ENCODE measurements at places on chromosomes 2 and 18. TPM values are rescaled to one million over a fixed set of nuclear protein-coding genes. Genes with fewer than 3 reads are reported as not detected.

ARHGAP28 gene
- total RNA-seq = 0.68 TPM

NETO1 gene
- not detected for total RNA-seq

NPPC gene
- not detected for total RNA-seq

FAM210A gene
- 11.6 TPM for total RNA-seq

NAGK gene
- total RNA-seq = 32.0 TPM

DYSF gene
- 30.0 TPM for total RNA-seq

ABCG5 gene
- total RNA-seq = 57.0 TPM

SERPINB7 gene
- total RNA-seq = not detected

STPG4 gene
- total RNA-seq = not detected

NT5C1B gene
- not detected for total RNA-seq

ANTXR1 gene
- total RNA-seq = 2.2 TPM

TNFRSF11A gene
- 1.1 TPM for total RNA-seq

ESPNL gene
- 1.7 TPM for total RNA-seq

GPR155 gene
- 9.3 TPM for total RNA-seq

DRC1 gene
- total RNA-seq = not detected

DHRS9 gene
- total RNA-seq = 0.30 TPM

CXCR1 gene
- total RNA-seq = 0.30 TPM

CDH2 gene
- total RNA-seq = 34.2 TPM

DPP4 gene
- 15.2 TPM for total RNA-seq

GKN2 gene
- total RNA-seq = not detected

NR4A2 gene
- total RNA-seq = 0.91 TPM

KCTD18 gene
- 8.9 TPM for total RNA-seq

LOXHD1 gene
- total RNA-seq = not detected

COPS7B gene
- 12.7 TPM for total RNA-seq

SLC8A1 gene
- 6.0 TPM for total RNA-seq

CBLN2 gene
- total RNA-seq = not detected

CYTIP gene
- total RNA-seq = 1.1 TPM

TRMT61B gene
- total RNA-seq = 7.5 TPM

GPR45 gene
- not detected for total RNA-seq

UGT1A10 gene
- total RNA-seq = 0.45 TPM

PRKAG3 gene
- total RNA-seq = not detected

LMAN2L gene
- total RNA-seq = 12.0 TPM

UNC80 gene
- total RNA-seq = not detected

CRYGD gene
- not detected for total RNA-seq

FAM237A gene
- total RNA-seq = not detected

SH3RF3 gene
- total RNA-seq = 1.1 TPM

UBE2F gene
- total RNA-seq = 29.3 TPM

Measured in left lobe of liver (tissue), 2 donors.